GM13977 (cell line): ENCODE measurements at places on chromosomes 3 and 15.

DNA sequence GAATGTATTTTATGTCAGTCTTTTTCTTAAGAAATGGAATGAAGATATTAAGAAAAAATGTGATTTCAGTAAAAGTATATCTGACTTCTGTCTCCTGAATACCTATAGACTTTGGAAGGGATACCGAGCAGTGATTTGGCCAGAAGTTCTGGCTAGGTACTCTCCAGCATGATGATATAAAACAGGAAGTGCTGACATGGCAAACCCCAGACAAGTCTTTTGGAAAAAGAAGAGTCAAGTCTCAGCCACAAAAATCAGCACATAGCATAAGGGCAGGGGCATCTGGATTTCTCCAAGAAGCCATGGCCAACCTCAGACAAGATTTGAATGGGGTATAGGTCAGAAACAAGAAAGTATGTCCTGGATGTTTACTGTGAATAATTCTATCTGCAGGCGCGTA lies 643.3 kb upstream of the ARRDC4 start:
- no peak for DNase-seq

DNA sequence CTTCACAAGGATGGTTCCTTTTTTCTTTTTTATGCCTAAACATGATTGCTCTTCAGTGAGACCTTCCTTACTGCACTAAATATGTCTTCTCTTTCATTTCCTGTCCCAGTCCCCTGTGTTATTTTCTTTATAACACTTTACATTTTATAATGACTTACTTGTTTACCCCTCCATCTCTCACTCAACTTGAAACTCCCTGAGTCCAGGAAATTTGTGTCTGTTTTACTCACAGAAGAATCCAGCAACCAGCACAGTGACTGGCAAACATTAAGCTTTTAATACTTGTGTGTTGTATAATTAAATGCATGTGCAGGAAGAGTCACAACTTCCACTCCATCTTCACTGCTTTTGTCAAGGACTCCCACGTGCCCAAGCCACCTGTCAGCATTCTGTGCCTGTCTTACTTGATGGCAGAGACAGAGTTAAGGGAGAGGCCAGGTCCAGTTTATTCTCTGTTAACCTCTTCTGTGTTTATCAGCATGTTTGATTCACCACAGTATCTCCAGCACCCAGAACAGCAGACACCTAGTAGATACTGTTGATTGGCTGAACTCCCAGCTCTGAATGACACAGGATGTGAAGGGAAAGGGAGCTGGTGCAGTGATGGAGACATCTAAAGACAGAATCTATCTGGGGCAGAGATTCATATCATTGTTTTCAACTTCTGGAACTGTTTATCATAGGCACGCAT lies 42.8 kb downstream of the SSR3 start:
- no peak for DNase-seq

GRCh38 chr15:42083605-42083908 lies 10.8 kb downstream of the PLA2G4D start:
- DNase-seq, result no peak

DNA sequence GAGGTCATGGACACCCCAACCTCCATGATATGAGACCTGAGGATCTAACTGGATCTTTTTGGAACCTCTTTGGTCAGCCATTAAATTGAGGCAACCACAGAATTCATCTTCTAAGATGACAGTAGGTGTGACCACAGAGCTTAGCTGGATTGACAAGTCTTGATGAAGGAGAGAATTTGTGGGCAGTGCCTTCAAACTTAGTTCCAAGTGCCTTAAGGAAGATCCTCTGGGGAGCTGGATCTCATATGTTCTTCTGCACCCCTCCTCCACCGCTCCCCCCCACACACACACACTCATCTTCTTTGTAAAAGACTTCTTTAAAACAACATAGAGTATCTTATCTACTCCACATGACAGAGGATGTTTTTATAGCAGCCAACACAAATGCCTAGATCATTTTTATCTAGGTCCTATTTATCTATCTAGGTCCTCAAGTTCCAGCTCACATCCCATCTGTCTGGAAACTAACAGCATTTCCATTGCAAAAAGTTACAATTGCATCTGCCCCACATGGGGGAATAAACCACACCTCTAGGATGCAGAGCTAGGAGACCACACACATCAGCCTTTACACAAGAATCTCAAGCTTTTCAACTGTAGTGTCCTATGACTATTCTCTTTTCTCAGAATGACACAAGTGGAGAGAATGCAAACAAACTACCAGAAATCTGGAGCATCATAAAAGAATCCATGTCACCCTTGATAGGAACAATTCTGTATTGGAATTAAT lies 37.4 kb downstream of the WWTR1 start:
- DNase-seq, result no peak

- no peak for DNase-seq
Observed at GRCh38 chr15:92839696-92840095, 60.4 kb upstream of the CHD2 start.

DNA sequence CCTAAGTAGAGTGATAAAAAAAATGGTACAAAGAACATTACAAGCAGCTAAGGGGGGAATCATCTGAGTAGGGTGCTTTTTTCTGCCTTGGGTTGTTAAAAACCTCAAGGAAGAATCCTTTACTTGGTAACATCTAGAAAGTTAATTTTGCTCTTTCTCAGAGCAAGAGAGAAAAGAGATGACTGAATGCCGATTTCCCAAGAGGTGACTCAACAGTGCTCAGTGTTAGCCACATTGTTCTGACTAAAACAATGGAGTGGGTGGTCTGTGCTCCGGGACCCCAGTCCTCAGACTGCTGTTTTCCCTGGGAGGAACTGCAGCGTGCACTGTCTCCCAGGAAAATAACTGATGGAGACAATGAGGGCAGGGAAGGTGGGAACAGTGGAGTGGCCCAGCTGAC lies 41.1 kb upstream of the RASGRP1 start:
- DNase-seq, result no peak

DNA sequence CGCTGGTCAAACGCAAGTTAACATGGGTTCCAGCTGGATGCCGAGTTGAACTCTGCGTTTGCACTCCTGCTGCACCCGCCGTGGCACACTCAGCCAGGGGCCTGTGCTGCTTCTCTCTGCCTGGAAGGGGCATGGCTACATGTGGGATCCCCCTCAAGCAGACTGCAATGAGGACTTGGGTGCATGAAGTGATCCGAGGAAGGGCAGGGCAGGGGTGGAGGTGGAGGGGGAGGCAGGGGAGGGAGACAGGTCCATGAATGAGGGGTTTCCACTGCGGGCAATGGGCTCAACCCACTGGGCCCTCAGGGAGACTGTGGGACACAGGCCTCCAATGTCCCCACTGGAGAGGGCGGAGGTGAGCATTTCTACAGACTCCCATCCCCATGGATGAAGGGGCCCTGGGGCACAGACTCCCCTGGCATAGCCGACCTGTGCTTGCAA lies 141.6 kb upstream of the MEF2A start:
- no peak for DNase-seq

GRCh38 chr15:64740311-64741170 lies 34.8 kb downstream of the RBPMS2 start:
- DNase-seq, result peak; percentile 54

DNA sequence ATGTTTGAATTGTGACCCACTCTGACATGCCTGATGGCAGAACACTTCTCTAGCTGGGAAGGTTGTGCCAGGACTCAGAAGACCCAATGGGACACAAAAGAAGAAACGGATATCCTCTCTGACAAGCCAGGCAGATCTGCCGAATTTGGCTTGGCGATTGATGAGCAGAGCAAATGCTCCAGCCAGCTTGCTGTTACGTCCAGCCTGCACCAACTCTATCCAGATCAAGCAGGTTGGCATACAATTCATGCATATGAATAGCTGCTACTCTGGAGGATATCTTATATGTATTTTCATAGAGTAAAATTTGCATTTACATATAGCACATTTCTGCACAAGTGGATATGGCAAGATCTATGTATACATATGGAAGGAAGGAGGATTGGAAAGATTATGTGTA lies 102.8 kb downstream of the PEX5L start:
- no peak for DNase-seq

- no peak for DNase-seq
Observed at GRCh38 chr15:25716414-25717126, 146.6 kb downstream of the ATP10A start.

- DNase-seq, result no peak
Observed at GRCh38 chr15:27576576-27576975, 522.5 kb downstream of the OCA2 start.

DNA sequence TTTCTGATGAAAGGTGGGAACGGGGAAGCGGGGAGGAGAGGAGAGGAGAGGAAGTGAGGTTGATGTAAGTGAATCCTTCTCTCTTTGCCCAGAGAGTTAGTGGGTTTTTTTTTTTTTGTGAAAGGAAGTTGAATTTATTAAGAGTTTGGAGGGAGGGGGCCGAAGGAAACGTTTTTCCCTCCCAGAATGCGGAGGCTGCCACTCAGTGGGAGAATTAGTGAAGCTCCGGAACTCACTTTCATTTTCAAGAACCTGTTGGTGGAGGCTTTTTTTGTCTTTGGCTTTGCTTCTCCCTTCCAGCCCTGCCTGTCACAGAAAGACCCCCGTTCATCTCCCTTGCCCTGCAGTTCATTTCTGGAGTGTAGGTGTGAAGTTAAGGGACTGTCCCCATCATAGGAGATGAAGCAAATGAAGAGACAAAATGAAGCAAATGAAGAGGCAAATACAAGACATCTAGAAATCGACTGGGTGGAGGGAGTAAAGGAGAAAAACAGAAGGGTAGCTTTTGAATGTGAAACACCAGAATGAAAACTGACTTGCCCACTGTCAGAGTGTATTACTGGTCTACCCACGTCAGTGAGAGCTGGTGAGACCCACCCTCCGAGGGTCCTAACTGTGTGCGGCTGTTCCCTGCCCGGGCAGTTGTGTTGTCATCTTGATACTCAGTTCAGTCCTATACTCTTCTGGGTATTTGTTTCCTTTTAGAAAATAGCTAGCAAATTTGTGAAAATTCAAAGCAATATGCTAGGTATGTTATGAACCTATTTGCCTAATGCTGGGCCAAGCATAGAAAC lies 91.5 kb downstream of the ITPR1 start:
- peak; percentile 26 for DNase-seq

GRCh38 chr3:139630542-139630941 lies 47.2 kb downstream of the NMNAT3 start:
- DNase-seq, result no peak

GRCh38 chr15:25470230-25470629 lies 31.4 kb upstream of the UBE3A start:
- no peak for DNase-seq

- no peak for DNase-seq
Observed at GRCh38 chr3:113536627-113537101, 4.3 kb downstream of the SIDT1 start.

DNA sequence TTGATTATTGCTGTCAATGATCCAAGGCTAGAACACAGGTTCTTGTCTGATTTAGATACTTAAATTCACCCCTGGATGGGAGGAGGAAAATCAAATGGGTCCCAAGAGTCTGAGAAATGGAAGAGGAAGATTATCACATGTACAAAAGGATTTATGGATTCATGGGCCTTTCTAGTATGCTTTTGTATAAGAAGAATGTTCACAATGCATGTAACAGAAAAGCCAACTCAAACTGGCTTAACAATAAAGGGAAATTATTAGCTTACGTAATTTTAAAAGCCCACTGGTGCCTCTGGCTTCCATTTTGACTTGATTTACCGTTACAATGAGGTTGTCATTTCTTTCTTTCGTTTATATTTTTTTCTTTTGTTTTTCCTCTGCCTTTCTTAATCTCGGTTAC lies 782.5 kb upstream of the GRM7 start:
- no peak for DNase-seq

GRCh38 chr15:75112278-75112847 lies 89.0 kb downstream of the PPCDC start:
- no peak for DNase-seq

DNA sequence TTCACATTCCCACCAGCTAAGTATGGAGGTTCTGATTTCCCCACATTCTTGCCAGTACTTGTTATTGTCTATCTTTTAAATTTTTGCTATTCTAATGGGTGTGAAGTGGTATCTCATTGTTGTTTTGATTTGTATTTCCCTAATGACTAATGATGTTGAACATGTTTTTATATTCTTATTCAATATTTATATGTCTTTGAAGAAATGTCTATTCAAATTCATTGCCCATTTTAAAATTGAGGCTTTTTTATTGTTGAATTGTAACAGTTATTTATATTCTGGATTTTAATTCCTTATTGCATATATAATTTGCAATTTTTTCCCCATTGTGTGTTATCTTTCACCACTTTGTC lies 255.3 kb downstream of the EDEM1 start:
- DNase-seq, result no peak

DNA sequence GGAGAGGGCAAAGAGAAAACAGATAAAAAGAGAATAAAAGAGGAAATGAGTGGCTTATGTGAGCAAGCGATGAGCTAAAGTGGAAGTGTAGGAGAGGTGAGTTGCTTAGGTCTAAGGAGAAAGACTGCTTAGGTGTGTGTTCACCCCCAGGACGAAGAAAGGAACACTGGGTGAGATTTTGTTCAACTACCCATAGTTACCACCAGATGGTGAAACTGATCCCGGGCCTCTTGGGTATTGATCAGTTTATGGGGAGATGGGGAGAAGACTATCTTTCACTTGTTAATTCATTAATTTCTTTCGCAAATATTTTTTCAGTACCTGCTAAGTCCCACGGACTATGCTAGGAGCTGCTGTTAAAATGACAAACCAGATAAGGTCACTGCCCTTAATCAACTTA lies 33.9 kb downstream of the GAP43 start:
- no peak for DNase-seq

DNA sequence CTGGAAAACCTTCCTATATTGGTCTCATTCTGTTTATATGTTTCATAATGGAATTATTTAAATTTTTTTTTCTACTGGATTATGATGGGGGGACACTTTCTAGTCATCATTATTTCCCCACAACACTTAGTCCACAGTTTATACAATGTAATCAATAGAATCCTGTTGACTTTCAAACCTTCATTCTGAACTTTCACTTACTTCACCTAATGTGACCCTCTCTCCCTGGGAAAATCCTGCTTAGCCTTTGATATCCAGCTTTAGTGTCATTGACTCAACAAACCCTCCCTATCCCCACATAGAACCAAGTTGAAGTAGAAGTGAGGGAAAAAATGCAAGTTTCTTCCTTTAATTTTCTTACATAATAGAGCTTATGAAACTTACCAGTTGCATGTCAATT lies 666.0 kb downstream of the MECOM start:
- no peak for DNase-seq

DNA sequence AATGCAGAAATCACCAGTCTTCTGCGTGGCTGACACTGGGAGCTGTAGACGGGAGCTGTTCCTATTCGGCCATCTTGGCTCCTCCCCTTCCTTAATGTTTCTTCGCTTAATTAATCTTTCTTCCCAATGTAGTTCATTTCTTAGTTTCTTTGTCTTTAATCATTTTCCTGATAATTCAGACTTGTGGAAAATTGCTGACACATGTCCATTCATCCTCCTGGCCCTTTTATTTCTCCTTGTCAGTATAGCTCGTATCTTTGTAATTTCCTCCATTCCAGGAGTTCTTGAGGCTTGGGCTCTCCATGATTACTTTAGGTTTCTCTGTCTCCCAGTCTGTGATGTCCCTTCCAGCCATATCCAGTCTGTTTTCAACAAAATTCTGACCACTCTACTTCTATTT lies 98.7 kb downstream of the UBE2E2 start:
- DNase-seq, result no peak

DNA sequence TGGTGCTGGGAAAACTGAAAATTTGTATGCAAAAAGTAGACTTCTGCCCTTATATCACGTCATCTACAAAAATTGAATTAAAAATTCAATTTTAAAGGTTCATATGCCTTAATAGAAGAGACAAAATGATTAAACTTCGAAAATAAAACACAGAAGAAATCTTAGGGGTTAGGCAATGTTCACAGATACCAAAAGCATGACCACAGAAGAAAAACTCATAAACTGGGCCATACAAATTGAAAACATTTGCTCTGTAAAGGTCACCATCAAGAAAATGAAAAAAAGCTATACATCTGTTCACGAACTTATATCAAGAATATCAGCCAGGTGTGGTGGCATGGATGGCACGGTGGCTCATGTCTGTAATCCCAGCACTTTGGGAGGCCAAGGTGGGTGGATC lies 245.1 kb downstream of the PCCB start:
- DNase-seq, result no peak
